Stimulated activated CD4-positive, alpha-beta T cell treated with anti-CD3 and anti-CD28 coated beads, TNF-alpha, amount 100 ng/mL, for 24 hours (primary cell): ENCODE measurements at places on chromosomes 12 and 14.

DNA sequence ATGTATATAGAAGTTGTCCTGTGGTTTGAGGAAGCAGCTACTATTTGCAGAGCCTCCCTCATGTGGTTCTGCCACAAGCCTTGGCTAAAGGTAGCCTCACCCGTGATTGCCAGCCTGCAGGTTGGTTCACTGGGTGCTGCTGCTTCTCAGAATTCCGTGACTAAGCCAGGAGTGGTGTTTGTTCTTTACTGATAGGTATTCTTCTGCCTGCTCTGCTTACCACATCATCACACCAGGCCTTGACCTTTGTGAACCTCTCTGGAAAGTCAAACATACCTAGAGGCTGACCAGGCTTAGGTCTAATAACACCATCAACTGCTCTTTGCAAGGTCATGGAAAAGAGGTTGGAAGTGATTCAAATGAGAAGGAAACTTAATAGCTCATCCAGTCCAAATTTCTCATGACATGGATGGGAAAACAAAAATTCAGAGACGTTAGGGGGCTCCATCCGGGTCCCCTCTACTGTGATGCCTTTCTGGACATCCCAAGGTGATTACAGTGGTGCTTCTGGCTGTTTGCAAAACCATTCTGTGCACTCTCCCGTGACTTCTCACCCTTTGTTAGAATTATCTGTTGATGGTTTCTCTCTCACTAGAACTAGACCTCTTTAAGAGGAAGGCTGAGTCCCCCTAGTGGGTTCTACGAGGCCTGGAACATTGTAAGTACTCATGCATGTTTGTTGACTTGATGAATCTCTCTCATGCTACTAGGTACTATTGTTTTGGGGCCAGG, 8.5 kb upstream of the SOCS2 start:
- DNase-seq = no peak

GRCh38 chr12:76240281-76240680, 107.9 kb downstream of the BBS10 start:
- no peak for DNase-seq

GRCh38 chr14:62914025-62914424, 131.2 kb downstream of the KCNH5 start:
- DNase-seq = no peak

GRCh38 chr12:4265280-4265679, 8.3 kb upstream of the CCND2 start:
- DNase-seq = no peak

- DNase-seq = no peak
These were observed 12.3 kb upstream of the DUSP6 start for GRCh38 chr12:89364631-89365030.

DNA sequence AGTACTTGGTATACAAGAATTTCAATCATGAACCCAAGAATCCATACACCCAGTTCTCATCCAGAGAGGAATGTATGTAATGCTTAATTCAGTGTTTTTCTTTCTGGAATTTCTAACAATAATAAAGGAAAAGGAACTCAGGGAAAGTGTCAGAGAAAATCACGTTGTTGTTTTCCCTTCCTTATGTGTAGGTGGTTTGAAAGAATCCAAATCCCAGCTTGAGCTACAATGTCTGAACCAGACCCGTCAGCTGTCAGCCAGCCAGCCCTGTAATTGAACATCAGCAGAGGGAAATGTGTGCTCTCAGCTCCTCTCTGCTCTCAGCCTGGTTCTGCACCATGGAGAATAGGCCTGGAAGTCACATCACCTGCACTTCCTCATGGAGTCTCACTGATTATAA, 126.5 kb downstream of the TMEM30B start:
- no peak for DNase-seq

GRCh38 chr14:22887260-22887989, 4.4 kb downstream of the REM2 start:
- DNase-seq = no peak

- DNase-seq = no peak
These were observed 108.7 kb downstream of the CACNA1C start for GRCh38 chr12:2161473-2161872.

GRCh38 chr12:101777978-101778377, 38.7 kb upstream of the SYCP3 start:
- DNase-seq = no peak

DNA sequence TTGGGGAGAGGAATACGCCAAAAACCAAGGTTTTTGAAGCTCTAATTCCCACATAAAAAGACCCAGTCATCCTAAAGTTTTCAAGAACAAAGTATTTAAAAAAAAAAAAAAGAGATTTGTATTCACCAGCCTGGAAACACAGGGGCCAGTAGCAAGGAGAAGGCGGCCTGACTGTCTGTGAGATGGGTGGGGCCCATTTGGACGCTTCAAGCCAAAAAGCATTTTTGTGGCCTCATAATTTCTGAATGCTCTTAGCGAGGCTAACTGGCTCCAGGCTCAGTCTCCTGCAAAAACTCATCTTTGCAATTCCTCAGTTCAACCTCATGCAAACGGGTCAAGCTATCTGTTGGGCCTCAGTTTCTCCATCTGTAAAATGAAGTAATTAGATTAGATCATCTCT, 514.1 kb downstream of the MED13L start:
- no peak for DNase-seq

DNA sequence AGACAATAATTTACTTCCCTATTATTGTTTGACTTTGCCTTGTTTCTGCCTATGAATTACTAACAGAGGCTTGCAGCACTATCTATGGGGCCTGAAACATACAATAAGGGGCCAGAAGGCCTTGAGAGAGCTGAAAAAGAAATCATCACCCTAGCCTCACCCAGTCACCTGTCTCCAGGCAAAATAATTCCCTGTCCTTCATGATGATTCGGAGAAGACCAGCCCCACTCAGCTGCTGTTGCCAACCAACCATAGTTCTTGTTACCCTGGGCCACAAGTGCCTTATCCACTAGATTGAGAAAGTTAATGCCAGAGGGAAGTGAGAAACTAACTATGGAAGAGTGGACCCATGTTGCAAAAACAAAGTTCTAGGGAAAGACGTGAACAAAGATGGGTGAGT, 97.1 kb downstream of the ARF6 start:
- no peak for DNase-seq

DNA sequence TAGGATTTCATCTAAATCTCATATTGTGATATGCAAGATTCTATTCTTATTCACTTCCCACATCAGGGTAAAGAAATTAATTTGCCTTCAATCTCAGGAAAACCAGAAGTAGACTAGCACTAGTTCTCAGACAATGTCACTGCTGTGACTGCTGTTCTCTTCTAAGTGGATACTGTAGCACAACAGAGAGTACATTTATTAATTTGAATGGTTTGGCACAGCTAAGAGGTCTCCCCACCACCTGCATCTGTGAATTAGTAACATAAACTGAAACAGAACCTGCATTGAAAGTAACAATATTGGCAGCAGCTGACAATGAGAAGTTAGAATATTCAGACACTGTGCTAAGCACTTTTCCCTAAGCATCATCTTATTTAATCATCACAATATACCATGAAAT, 253.1 kb downstream of the PDZRN4 start:
- no peak for DNase-seq
